ENCODE measurements at places on chromosomes 6 and 20.

- peak; percentile 94 for DNase-seq
These were observed 73.7 kb downstream of the EDN1 start for GRCh38 chr6:12363651-12364381.

- no peak for DNase-seq
These were observed 170.2 kb downstream of the SLC24A3 start for GRCh38 chr20:19382386-19383340.

DNA sequence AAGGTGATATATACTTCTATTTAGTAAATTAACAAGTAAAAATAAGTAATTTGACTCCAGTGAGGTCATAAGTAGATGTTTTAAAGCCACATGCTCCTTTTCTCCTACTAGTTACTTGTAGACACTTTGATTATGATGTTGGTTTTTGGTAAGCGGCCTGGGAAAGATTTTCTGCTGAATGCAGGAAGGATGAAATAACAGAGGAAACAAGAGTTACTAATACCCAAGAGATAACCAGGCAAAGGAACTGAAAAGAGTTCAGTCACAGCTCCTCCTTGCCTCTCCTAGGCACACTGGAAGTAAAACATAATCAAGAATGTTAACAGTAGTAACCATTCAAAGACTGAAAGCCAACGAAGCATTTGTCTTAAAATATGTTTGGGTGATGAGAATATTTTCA is 203.3 kb downstream of the RNGTT start:
- DNase-seq = no peak

- peak; percentile 7 for DNase-seq
These were observed 44.9 kb downstream of the MDFI start for GRCh38 chr6:41683273-41683522.

DNA sequence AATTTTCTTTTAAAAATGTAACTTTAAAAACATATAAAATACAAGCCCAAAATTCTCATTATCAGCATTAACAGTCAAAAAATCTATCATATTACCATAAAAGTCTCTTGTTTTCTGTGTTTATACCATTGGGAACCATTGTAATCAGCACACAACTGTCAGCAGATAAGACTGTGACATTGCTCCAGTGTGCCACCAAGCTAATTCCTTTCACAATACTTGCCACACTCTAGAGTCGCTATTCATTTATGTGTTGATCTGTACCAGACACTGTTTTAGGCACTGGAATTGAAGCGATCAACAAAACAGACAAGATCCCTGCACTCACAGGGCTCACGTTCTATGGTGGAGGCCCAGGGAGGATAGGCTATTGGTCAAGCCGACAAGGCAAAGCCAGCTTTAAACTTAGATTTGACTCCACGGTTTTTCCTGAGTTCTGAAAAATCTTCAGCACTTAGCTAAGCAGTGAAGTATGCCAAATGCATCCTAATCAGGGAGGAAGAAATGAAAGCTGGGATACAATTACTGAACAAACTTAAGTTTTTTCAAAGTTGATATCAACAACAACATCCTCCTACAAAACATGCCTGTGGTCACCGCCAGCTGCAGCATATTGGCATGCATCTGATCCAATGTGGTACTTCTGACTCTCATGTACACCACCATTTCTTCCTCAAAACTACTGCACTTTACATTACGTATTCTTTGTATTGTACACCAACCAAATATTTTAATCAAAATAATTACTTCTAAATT is 60.5 kb downstream of the GMDS start:
- no peak for DNase-seq

- DNase-seq = no peak
These were observed 39.1 kb downstream of the FAM209B start for GRCh38 chr20:56572172-56572571.

DNA sequence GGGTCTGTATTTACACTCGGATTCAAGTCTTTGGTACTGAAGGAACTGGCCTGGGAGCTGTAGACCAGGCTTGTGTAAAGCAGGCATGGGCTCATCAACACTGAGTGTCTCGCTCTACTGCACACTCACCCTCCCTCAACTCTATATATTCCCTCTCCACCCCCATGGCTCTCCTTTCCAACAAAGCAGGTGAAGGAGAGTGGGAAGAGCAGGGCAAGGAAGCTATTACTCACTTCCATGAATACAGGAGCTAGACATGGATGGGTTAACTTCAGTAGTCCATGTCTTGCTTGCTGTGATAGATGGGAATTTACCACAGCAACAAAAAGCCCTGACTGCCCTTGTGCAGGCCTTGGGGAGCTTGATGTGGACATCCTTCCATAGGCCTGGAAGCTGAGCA is 20.7 kb upstream of the SLC2A12 start:
- no peak for DNase-seq

DNA sequence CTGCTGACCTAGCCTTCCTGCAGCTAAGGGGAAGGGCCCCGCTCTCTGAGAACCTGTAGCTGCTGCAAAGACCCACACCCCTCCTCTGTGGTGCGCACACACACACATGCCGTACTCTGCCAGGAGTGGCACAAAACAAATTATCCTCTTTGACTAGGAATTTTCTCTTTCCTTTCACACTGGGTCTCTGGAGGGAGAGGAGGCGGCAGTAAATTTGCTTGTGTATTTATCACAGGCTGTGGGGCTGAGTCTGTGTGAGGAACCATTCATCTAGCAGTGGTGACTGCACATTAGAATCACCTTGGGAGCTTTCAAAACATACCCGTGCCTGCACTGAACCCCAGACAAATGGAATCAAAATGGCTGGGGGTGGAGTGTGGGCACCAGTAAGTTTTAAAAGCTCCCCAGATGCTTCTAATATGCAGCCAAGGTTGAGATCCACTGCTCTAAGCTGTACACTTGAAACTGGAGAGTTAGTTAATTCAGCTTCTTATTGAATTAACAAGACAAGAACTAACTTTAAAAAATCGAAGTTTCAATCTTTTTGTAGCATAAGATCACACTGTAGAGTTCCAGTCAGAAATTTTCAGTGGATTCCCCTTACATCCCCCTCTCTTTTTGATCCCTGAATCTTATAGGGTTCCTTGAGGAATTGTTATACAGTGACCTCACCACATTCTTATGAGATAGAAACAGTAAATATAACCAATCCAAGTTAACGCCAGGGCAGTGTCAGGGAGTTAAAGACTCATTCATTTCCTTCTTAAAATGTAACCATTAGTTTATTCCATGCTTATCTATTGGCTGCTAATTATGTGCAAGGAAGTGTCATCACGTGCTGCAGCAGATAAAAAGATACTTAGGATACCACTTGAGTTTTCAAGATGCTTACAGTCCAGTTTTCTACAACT is 29.8 kb upstream of the GMDS start:
- DNase-seq = no peak
